Mesothelial cell of epicardium (in vitro differentiated cells): ENCODE measurements at places on chromosomes 5 and 9. TPM values are rescaled to one million over a fixed set of nuclear protein-coding genes. Genes with fewer than 3 reads are reported as not detected.

Gene CCDC183
- 25.1 to 29.1 TPM (median 26.5 TPM) in 3 replicates for total RNA-seq

Gene PITX1
- total RNA-seq = 80.2 to 89.6 TPM (median 88.0 TPM) in 3 replicates

Gene PCDHA4
- total RNA-seq = 18.8 to 20.9 TPM (median 19.8 TPM) in 3 replicates

Gene FYB1
- total RNA-seq = 1.2 to 1.6 TPM (median 1.5 TPM) in 3 replicates

Gene CAVIN4
- total RNA-seq = 4.3 to 4.9 TPM (median 4.8 TPM) in 3 replicates

Gene GFI1B
- not detected in 3 replicates for total RNA-seq

Gene SPAAR
- 0.14 to 0.47 TPM (median 0.27 TPM) in 3 replicates for total RNA-seq

Gene NRG2
- total RNA-seq = 2.0 to 2.8 TPM (median 2.0 TPM) in 3 replicates

Gene IL13
- total RNA-seq = 0.33 to 0.78 TPM (median 0.50 TPM) in 3 replicates

Gene PCDHGA4
- 0.86 to 1.2 TPM (median 1.1 TPM) in 3 replicates for total RNA-seq

Gene PCDHB12
- 5.8 to 6.4 TPM (median 6.1 TPM) in 3 replicates for total RNA-seq

Gene CCDC112
- 8.8 to 9.6 TPM (median 9.1 TPM) in 3 replicates for total RNA-seq

Gene PCDHB8
- 2.3 to 2.4 TPM (median 2.4 TPM) in 3 replicates for total RNA-seq

Gene TOMM5
- 81.4 to 87.2 TPM (median 83.4 TPM) in 3 replicates for total RNA-seq

Gene PCDHAC2
- 12.1 to 12.7 TPM (median 12.4 TPM) in 3 replicates for total RNA-seq

Gene CLIC3
- total RNA-seq = 1.5 to 2.9 TPM (median 1.7 TPM) in 3 replicates

Gene TLR4
- 0.66 to 1.7 TPM (median 0.78 TPM) in 3 replicates for total RNA-seq
